Globus pallidus (tissue), 1 donor: ENCODE measurements at places on chromosomes 3 and 15.

DNA sequence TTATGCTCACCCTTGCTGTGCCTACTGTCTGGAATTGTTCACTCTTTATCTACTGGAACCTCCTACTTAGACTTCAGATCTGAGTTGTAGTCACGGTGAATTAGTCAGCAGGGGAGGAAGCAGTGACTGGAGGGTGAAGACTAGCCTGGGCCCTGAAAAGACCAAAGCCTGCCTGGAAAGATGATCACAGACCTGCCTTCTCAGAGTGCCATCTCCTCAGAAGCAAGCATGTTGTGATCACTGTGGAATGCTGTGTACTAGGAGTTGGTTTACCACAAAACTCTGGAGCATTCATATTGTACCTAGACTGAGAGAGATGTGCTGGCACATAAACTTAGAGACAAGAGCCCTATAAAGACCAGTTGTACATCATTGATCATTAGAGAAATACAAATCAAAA lies 100.7 kb upstream of the SCN10A start:
- no peak for DNase-seq

- DNase-seq: no peak
These were observed 434.8 kb upstream of the DPH6 start for GRCh38 chr15:35980719-35981118.

- no peak for DNase-seq
These were observed 44.5 kb downstream of the OXSM start for GRCh38 chr3:25834346-25834745.

- no peak for DNase-seq
These were observed 99.8 kb upstream of the PRR20G start for GRCh38 chr3:127387556-127388153.

DNA sequence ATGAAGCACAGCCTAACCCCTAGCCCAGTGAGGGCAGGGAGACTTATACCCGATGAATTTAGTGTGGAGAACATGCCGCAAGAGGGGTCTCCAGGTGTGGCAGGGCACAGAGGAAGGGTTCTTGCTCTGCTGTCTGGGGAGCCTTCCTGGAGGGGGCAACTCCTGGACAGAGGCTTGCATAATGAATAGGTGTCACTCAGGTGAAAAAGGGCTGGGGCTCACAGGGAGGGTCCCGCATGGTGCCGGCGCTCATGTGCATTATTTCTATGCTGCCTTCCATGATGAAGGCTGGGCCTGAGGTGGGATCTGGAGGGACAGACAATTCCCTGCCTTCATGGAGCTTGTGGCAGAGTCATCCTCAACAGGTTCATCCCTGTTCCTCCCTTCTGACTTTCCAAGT lies 51.5 kb downstream of the ITGA11 start:
- DNase-seq: no peak

GRCh38 chr3:194384569-194385001 lies 14.5 kb downstream of the GP5 start:
- no peak for DNase-seq
